ENCODE measurements at places on chromosomes 13 and 19.

DNA sequence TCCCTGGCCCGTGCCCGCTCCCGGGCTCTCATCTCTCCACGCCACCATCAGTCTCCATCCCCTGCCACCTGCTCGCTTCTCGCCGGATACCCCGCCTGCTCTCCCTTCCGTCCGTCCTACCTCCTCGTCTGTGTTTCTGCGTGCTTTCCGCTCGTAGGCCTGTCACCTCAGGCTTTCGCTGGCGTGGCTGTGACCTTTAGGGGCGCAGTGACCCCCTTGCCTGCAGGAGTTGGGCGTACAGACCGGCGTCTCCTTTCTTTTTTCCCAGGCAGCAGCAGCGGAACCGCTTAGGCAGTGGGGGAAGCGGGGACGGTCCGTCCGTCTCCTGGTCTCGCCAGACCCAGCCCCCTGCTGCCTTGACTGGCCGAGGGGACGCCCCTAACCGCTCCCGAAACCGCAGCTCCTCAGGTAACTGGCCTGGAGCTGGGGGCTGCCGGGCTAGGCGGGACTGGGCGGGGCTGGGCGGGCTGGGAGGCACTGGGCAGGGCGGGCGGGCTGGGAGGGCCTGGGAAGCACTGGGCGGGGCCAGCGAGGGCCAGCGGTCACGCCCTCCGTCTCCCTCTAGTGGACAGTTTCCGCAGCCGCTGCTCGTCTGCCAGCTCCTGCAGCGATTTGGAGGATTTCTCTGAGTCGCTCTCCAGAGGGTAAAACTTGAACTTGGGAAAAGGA, 6.3 kb downstream of the PGLYRP1 start:
- peak; percentile 24 for DNase-seq

DNA sequence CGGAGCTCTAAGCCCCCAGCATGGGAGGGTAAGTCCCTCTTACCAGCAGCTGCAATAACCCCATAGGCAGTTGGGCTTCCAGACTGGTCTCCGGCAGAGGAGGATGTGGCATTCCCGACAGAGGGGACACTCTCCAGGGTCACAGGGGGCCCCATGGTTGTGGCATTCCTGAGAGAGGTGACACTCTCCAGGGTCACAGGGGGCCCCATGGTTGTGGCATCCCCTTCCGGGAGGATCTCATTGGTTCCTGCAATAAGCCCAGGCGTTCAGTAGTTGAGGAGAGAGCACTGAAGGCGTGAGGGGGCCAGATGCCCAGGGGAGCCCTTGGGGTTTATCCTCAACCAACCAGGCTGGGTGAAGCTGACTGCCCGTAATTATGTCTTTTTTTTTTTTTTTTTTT, 5.4 kb downstream of the CD320 start:
- no peak for DNase-seq

DNA sequence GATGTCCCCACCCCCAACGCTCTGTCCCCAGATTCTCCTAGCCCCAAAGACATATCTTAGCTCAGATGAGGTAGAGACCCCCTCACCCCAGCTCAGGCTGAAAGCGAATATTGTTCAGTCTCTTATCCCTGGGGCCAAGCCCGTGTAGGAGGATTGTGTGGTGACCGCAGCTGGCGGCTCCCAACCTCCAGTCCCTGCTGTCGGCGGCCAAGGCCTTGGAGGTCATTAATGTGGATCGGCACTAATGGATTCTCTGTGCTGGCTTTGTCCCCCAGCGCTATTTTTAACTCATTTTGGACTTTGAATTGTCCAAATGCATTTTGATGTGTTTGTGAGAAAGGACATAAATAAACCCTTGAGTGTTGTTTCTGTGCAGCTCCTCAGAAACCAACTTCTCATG, 124.2 kb downstream of the UQCRFS1 start:
- no peak for DNase-seq

- DNase-seq, result no peak
These were observed 1006.5 kb downstream of the DIAPH3 start for GRCh38 chr13:59157181-59157580.

GRCh38 chr19:40592170-40592569, 9.0 kb upstream of the LTBP4 start:
- no peak for DNase-seq

GRCh38 chr13:42815681-42816080, 34.3 kb downstream of the FAM216B start:
- no peak for DNase-seq

DNA sequence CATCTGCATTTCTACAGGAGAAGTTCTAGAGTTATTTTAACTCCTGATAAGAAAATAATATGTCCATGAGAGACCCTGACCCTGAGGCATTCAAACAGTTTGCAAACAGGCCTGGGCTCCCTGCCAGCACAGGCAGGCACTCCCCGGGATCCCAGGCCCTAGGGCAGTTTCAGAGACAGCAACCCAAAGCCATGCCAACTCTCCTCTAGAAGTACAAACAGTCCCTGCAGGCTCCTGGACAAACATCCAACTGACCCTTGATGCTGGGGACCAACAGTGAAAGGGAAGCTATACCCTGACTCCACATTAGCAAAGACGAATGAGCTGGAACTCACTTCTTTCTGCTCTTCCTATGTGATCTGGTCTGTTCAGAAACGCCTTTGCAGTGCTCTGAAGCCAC, 44.8 kb downstream of the CCDC70 start:
- no peak for DNase-seq

GRCh38 chr13:24385902-24386301, 76.5 kb downstream of the C1QTNF9 start:
- DNase-seq, result no peak

- no peak for DNase-seq
These were observed 9.6 kb downstream of the ZNF211 start for GRCh38 chr19:57642396-57643046.

DNA sequence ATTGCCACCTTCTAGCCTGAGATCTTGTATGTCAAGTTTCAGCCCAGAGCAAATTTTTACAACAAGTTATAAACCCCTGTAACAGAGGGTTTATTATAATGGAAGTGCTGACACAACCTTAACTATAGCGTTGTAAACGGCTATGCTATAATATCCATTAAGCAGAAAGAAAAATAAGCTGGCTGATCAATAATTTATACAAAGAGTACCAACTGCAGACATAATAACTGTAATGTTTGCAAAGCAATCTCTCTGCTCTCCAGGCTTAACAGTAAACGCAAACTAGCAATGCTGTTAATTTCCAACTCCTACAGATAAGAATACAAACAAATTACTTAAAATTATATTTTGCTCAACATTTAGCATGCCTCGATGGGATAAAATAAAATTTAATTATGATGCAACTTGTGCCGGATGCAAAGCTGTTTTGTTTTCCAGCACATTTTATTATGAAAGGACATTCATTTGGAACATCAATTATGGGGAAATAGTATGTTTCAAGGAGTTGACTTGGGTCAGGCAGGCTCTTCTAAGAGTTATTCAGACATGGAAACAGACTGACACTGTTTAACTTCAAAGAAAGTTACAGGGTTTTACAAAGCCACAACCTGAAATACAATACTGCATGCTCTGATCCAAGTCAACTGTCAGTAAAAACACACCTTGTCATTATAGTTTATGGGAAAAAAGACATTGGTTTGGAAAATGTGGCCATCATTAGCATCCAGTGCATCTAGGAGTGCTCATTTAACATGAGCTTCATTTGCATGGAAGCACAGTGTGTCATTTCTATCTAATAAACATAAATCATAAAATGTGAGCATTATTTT, 6.6 kb upstream of the DACH1 start:
- peak; percentile 87 for DNase-seq

DNA sequence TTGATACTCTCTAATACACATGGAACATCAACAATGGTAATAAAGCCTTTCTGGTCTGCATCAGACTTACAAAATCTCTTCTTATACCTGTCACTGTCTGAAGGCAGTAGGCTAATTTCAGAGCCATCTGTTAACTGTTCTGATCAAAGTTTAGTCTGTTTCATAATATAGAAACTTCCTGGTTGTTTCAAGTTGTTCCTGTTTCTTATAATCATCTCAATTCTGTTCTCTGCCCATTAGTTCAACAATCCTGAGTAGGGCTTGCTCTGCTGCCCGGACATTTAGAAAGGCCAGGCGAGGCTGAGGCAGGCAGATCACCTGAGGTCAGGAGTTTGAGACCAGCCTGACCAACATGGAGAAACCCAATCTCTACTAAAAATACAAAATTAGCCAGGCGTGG, 5.4 kb upstream of the ZSCAN5A start:
- no peak for DNase-seq

- DNase-seq, result no peak
These were observed 7.3 kb downstream of the LYL1 start for GRCh38 chr19:13095393-13095784.

DNA sequence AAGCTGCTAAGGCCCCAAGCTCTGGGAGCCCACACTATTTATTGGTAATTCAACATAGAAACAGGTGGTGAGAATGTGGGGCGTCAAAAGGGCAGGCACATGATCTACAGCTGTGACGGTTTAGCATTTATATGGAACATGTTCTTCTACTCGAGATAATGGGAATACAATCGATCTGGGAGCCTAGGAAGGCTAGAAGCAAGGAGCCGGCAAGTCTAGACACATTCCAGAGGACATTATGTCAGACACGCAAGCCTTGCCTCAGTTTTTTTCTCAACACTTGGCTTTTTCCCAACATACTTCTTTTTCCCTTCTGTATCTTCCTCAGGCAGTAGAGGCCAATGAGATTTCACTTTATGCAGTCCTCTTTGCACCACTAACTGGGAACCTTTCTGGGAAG, 315.7 kb upstream of the SLITRK5 start:
- DNase-seq, result no peak

- no peak for DNase-seq
These were observed 173.7 kb upstream of the TMTC4 start for GRCh38 chr13:100848304-100848703.

DNA sequence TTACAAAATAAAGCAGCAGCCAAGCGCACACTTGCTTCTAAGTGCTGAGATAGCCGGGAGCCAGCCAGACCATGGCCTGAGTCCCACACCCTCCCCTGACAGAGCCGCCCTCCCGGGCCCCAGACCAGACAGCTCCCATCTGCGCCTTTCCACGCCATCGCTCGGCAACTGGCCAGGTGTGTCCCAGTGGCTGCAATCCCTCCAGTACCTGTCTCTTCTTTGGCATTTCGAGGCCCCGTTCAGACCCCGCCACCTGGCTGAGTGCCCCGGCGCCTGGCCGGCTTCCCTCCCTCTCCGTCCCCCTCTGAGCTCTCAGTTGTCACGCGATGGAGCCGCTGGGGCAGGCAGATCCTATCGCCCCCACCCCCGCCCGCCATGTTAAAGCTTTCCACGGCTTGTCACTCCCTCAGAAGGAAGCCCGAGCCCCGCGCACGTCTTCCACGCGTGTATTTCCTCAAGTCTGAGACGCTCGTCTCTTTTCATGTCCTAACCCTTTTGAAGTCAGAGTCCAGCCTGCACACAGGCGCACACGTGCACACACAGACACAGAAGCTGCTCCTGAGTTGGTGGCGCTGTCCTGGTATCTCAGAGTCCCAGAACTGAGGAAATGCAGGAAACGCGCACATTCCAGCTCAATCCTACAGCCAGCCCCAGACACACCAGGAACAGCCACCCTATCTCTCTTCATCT, 7.9 kb downstream of the MLLT1 start:
- DNase-seq, result no peak

DNA sequence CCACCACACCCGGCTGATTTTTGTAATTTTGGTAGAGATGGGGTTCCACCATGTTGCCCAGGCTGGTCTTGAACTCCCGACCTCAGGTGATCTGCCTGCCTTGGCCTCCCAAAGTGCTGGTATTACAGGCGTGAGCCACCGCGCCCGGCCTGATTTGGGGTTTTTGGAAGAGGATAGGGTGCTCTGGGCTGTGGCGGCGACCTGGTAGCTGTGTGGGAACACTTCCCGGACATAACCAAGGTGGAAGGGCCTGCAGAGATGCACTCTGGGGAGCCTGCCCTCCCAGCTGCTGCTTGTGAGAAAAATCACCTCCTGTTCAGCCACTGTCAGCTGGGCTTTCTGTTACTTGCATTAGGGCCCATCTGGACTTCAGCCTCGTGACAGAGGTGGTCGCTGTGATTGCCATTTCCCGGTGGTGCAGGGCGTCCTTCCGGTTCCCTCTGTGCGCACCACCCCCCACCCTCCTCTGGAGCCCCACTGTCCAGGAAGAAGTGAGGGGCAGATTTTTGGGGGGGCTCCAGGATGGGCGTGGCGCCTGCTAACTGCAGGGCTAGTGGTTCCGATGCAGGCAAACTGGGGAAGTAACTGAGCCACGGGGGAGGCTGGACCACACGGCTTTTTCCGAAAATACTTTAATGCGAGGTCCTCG, 7.5 kb downstream of the IL4I1 start:
- no peak for DNase-seq

DNA sequence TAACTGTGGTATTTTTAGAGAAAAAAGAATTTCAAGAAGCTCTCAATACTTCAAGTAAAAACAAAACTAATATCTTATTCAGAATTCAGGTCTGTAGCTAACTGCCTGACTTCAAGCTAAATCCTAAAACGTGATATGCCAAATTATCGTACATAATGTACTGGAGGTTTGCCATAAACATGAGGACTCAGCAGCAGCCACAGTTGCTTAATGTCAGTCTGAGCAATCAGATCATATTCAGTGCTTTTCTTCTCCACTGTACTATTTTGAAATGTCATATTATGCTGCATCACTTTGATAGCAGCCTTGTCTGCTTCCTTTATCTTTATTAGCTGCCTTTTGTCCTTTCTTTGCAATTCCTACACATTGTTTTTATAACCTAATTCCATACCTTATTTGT, 265.1 kb upstream of the EDNRB start:
- no peak for DNase-seq

DNA sequence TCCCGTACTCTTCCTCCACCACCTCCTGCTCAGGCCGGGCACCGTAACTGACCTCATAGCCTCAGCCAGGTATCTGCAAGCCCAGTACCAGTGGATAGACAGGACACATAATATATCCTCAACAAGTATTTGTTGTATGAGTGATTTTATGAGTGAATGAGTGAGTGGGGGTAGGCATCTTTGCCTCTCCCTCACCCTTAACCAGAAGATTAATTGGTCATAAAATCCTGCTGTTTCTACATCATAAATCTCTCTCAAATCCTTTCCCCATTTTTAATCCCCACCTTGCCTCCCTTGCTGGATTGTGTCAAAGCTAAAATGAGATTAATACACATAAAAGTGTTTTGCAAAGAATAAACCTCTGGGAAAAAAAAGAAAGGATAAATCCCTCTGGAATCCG, 44.4 kb upstream of the HMGB1 start:
- DNase-seq, result no peak
